ENCODE measurements at places on chromosomes 1 and 21.

GRCh38 chr1:159851407-159851806 is 11.1 kb downstream of the VSIG8 start:
- DNase-seq, result no peak

DNA sequence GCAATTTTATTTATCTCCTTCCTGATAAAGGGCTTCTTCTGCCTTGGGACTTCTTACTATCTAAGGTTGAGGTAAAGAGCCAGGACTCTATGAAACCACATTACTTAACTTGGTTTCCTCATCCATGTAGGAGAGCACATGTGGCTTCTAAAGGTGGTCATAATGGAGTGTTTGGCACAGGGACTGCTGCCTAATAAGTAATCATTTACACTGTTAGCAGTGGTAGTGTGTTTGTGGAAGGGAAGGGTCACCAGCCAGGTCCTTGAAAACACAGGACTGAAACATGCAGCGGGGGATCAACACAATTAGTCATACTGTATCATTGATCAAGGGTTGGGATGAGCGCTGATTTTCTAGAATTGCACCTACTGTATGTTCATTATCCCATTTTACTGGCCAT is 59.6 kb downstream of the UCK2 start:
- DNase-seq, result no peak

- DNase-seq, result peak; percentile 90
Measured at GRCh38 chr1:77018761-77019160, 151.5 kb downstream of the ST6GALNAC5 start.

DNA sequence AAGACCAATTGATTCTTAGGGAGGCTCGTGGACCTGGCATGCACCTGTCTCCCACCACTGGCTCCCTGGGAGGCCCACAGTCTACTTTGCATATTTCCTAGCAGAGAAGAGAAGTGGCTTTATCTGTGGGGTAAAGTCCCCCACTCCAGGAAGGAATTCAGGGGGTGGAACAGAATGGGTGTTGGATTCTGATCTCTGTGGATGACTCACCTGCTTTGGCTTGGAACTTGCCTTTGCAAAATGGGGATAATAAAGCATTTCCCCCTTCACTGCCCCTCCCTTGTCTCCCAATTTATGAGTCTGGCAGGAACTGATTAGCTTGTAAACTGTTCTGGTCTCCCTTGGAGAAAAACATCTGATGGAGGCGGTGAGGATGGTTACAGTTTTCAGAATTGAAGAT is 21.2 kb upstream of the OTUD3 start:
- DNase-seq, result no peak

- no peak for DNase-seq
Measured at GRCh38 chr1:26364956-26365355, 7.6 kb downstream of the ZNF683 start.

DNA sequence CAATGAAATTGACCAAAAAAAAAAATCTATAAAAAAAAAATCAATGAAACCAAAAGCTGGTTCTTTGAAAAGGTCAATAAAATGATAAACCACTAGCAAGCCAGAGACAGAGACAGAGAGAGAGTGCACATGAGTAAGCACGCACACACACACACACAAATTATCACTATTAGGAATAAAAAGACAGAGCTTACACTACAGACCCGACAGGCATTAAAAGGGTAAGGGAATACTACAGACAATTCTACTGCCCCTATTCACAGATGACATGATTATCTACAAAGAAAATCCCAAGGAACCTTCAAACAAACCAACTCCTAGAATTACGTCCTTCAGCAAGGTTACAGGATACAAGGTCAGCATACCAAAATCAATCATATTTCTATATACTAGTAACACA is 38.6 kb downstream of the TARBP1 start:
- DNase-seq, result no peak

DNA sequence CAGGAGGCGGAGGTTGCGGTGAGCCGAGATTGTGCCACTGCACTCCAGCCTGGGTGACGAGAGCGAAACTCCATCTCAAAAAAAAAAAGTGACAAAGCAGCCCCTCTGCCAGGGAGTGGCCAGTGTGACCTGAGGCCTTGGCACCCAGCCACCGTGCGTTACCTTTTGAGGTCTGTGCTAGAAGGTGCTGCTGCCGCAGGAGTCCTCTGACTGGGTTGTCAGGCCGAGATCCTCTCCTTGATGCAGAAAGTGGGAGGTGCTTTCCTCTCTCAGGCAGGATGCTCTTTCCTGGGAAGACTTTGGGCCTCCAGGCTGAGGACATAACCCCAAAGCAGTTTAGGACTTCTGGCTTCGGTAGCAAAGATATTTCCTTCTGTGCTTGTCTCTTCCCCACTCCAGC is 280.5 kb upstream of the VAMP3 start:
- DNase-seq, result no peak

GRCh38 chr21:29163341-29164115 is 33.1 kb downstream of the MAP3K7CL start:
- no peak for DNase-seq

DNA sequence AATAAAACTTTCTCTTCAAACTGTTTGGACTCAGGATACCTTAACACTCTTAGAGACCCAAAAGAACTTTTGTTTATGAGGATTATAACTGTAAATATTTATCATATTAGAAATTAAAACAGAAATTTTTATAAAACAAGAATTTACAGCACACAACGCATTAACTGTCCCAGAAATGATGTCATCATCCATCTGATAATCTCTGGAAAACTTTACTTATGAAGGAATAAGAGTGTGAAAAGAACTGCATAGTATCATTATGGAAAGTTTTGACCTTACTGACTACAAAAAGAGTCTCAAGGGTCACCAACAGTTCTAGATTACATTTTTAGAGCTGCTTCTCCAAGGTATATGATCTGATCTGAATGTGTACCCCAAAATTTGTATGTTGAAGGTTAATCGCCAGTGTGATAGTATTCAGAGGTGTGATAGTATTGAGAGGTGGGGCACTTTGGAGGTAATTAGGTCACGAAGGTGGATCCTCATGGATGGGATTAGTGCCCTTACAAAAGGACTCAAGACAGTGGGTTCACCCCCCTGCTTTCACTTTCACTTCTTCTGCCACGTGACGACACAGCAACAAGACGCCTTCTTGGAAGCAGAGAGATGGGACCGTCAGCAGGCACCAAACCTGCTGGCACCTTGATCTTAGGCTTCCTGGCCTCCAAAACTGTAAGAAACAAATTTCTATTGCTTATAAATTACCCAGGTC is 95.7 kb upstream of the NR5A2 start:
- no peak for DNase-seq

GRCh38 chr1:2049718-2050431 is at the start of gene PRKCZ:
Gene PRKCZ (plus strand): TSS chr1:2050411. CDS start chr1:2050631, 220 bp downstream.
- DNase-seq, result peak; percentile 96
